ENCODE measurements at places on chromosomes 4 and X.

DNA sequence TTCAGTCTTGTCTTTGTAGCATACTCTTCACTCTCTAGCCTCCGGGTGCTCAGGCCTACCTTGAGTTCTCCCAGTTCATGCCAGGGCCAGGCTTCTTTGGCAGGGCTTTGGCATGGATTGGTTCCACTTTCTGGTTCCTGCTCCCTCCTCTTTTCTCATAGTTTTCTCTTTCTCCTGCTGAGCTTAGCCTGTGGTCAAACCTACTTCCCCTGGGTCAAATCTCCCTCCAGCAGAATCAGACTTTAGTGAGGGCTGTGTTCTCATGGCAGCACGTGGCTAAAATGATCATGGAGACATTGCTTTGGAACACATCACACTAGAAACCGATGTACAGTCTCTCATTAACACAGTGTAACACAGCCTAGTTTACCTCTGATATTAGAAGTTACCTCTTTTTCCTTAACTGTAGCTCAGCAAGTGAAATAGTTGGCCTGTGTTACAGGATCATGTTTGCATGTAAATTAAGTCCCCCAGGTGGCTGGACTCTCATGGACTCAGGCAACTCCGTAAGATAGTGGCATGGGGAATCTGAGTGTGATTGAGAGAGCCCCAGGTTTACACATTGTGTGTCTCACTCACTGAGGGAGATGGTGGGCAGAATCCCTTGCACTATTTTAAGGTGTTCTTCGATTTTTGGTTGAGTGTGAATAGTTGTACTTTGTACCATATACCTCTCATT is 13.3 kb downstream of the RAB9A start:
- no peak for DNase-seq

DNA sequence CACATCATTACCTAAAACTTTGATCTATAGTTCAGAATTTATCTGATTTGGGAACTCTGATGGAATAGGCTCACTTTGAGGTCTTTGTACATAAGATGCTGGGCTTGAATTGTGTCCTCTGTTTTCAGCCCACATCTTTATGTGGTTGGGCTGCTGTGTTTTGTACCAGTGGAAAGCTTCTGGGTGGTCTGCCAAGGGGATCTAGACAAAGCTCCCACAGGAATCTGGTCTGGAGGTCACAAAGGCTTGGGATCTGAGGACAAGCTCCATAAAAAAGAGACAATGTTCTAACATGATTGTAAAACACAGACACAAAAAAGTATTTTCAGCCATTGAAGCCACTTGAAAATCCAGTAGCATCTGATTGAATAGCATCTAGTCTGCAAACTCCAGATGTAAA is 393.5 kb upstream of the PITX2 start:
- DNase-seq, result no peak

DNA sequence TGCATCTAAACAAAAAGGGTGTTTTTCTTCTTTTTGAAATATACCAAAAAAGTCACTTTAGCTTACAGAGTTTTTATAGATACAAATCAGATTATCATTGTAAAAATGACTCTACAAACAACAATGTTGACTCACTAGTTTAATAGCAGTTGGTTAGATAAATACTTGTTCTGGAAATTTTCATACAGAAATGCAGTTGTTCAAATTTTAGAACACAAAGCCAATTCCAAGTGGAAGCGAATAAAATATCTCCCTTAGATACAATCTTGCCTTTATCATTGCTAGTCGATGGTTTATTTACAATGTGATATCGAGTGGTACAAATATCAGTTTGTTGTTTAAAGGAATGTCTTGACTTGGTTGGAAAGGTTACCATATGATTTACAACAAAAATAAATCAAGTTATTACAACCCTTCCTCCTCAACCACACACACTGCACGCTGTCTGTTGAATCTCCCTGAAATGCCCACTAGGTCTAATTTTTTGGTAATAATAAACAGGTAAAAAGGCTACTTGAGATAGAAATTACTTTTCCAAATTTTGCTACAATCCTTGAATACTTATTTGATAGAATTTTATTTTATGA is 114.8 kb downstream of the CDS1 start:
- DNase-seq, result no peak

GRCh38 chr4:156896527-156896926 is 75.1 kb downstream of the PDGFC start:
- DNase-seq, result no peak

- no peak for DNase-seq
Measured at GRCh38 chr4:23279377-23279986, 586.7 kb downstream of the GBA3 start.

DNA sequence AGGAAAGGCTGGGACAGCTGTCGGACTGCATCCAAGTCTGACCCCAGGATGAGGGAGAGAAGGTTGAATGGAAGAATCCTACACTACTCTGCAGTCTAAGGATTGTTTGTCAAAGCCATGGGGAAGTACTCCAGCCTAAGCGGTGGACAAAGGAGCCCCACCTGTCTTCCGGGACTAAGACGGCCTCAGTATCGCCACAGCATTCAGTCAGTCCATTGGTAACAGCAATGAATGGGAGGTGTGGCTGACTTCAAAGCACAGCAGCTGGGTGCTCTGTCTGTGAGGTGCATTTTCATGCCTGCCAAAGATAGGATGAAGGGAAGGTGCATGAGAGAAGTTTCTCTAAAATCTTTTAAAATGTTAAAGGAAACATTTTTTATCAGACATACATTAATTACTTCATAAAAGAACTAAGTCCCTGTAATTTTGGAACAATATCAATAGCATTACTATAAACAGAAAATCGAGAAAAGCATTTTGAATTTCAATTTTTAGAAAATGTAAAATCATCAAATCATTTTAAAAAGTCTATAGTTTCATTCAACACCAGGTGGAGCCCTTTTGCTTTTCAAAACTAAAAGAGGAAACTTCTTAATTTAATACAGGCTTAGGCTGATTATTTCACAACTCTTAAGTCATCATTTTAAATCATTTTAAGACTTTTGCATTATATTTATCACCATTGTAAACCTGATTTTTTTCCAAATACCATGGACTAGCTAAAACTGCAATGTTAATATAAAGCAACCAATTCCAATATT is 27.6 kb upstream of the INTU start:
- DNase-seq, result peak; percentile 28

DNA sequence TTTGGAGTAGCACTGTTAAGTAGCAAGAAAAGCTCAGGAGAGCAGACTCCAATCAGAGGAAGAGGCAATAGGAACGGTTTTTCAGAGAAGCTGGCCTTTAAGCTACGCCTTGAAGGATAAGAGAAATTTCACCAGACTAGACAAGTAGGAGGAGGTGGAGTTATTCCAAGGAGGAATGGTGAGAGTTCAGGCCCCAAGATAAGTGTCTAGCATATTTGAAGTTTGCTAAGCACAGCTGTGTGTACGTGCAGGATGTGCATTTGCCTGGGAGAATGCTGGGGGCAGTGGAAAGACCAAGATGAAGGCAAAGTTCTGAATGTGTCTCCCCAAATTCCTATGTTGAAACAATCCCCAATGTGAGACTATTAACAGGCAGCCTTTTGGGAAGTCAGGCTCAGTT is 91.6 kb downstream of the SOWAHB start:
- DNase-seq, result no peak

DNA sequence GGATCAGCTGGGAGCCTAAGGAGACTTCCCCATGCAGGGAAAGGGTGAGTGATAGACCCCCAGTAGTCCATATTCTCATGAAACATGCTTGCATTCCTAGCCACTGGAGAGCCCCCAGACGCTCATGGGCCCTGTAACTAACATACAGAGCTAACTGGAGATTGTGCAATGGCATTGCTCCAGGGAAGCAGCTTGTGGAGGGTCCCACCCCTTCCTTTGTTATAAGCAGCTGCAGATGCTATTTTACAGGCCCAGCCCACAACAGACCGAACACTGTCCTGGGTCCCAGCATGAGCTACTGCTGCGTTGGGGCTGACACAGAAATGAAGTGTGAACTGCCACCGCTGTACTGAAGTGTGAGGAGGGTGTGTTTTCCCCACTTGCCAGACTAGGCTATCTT is 1465.7 kb upstream of the DIAPH2 start:
- DNase-seq, result no peak

Data from D341Med (cell line).